Endothelial cell (in vitro differentiated cells): ENCODE measurements at places on chromosomes 1 and 21.

GRCh38 chr1:25486602-25487001 lies 55.9 kb downstream of the MACO1 start:
- no peak for DNase-seq

- DNase-seq = no peak
Measured at GRCh38 chr1:151581451-151581850, 30.4 kb upstream of the SNX27 start.

DNA sequence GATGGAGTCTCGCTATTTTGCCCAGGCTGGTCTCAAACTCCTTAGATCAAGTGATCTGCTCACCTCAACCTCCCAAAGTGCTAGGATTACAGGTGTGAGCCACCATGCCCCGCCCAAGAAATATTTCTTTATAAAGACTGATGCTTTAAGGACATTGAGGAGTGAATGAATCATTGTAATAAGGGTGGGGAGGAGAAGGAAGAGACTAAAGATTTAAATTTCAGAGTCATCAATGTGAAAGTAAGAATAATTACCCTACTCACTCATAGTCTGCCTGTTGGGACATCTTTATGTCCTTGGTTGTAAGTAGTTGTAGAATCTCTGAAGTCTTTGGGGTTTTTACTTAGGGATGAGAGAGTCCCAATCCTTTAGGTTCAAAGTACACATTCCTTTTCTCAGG lies 7.3 kb downstream of the KDM1A start:
- no peak for DNase-seq

GRCh38 chr1:110207831-110208230 lies 2.3 kb upstream of the KCNC4 start:
- DNase-seq = peak; percentile 82

- DNase-seq = no peak
Measured at GRCh38 chr1:182998482-182998881, 24.7 kb upstream of the LAMC1 start.

- DNase-seq = no peak
Measured at GRCh38 chr1:63813829-63814277, 40.0 kb downstream of the ROR1 start.

DNA sequence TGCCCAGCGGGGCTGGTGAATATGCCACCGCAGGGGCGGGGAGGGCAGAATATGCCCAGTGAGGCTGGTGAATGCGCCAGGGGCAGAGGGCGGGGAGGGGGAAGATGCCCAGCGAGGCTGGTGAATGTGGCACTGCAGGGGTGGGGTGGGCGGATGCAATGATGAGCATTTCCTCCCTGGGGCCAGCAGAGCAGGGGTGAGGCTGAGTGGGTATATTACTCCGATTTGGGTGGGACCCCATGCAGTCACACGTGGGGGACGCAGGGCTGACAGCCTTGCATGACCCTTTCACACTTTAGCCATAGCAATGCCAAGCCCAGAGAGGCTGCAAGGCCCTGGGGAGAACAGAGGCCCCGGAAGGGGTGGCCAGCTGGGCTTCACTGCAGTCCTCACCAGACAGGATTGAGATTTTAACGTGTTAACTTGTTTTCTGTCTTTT lies 9.3 kb upstream of the SLX9 start:
- no peak for DNase-seq

DNA sequence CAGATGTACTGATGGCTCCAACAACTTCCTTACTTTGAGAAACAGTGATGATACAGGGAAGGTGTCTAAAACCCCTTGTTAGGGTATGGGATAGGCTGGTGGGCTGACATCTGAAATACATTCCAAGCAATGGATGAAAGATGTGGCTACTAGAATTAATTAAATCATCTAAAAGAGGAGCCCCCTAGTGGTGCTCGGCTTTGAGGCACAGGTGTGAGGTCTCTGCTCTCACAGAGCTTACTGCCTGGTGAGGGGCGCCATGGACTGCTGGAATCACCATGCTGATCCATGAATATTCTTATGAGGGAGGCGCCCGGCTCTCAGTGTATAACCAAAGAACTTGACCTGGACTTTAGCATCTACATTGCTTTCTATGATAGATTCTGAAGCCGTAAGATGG lies 48.5 kb downstream of the GNG4 start:
- DNase-seq = peak; percentile 20

DNA sequence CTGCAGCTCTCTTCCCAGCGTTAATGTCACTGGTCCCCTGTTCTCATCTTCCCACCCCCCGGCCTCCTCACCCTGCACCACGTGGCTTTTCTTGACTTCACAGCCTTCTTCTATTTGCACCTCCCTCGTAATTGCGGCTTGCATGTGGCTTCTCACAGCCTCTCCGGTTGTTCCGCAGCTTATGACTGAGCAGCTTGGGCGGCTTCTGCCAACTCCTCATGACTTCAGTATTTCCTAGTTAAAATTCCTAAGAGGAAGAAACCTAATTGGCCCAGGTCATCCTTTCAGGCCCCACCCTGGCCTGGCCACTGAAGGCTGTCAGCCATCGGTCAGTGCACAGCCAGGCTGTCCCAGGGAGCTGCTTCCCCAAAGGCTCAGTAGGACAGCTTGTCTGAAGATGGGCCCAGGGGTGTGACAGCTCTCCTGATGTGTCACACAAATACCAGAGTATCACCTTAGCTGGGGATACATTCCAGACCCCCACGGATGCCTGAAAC lies 8.6 kb upstream of the RERE start:
- no peak for DNase-seq

DNA sequence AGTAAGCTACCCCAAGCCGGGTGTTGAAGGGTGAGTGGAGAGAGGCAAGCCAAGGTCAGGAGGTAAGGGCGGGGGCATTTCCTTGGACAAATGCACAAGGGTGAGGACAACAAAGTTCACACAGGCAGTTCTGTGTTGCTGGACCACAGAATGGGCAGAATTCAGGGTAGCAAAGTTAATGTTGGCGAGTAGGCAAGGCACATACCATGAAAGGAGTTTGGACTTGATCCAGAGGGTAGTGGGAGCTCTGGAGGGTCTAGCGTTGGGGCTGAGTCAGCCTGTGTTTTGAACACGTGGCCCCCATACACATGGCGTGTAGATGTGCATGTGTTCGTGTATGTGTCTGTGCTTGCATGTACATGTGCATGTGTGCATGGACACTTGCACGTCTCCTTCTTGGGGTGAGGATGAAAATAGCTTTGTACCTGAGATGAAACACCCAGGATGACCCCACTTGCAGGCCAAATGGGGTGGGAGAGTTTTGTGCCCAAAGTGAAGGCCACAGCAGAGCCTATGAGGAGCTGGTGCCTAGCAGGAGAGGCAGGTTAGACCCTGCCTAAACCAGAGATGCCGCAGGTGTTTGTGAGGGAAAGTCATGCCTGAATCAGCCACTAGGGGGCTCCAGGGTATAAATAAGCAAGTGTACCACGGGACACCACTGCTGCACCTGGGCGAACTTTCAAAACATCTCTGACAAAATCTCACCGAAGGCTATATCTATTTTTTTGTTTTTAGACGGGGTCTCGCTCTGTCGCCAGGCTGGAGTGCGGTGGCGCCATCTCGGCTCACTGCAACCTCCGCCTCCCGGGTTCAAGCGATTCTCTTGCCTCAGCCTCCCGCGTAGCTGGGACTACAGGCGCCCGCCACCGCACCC lies 21.8 kb downstream of the SLC27A3 start:
- DNase-seq = peak; percentile 76

DNA sequence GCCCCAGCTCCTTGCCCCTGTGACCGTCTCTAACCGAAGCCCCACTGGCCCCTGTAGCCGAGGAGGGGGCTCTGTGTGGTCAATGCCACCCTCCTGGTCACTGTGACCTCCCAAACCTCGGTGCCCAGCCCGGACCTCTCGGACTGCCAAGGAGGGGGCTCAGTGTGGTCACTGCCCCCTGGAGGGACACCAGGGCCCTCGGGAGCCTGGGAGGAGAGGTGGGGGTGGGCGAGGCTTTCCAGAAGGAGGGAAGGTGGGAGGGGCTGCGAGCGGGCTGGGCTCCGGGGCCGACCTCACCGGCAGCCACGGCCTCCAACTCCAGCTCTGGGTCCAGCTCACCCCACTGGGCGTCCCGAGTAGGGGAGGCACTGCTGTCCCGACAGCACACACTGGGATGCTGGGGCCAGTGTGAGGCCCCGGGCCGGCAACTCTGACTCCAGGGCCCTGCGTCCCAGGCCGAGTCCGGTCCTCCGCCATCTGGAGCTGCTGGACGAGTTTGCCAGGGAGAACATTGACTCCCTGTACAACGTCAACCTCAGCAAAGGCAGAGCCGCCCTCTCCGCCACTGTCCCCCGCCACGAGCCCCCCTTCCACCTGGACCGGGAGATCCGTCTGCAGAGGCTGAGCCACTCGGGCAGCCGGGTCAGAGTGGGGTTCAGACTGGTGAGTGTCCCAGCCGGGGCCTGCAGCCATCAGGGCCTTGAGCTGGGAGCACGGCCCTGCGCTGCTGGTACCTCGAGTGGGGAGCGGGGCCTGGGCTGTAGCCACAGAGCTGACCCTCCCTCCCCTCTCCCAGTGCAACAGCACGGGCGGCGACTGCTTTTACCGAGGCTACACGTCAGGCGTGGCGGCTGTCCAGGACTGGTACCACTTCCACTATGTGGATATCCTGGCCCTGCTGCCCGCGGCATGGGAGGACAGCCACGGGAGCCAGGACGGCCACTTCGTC lies 6.4 kb downstream of the SCNN1D start:
- no peak for DNase-seq

GRCh38 chr1:19793360-19794046 lies 6.2 kb downstream of the TMCO4 start:
- DNase-seq = no peak

DNA sequence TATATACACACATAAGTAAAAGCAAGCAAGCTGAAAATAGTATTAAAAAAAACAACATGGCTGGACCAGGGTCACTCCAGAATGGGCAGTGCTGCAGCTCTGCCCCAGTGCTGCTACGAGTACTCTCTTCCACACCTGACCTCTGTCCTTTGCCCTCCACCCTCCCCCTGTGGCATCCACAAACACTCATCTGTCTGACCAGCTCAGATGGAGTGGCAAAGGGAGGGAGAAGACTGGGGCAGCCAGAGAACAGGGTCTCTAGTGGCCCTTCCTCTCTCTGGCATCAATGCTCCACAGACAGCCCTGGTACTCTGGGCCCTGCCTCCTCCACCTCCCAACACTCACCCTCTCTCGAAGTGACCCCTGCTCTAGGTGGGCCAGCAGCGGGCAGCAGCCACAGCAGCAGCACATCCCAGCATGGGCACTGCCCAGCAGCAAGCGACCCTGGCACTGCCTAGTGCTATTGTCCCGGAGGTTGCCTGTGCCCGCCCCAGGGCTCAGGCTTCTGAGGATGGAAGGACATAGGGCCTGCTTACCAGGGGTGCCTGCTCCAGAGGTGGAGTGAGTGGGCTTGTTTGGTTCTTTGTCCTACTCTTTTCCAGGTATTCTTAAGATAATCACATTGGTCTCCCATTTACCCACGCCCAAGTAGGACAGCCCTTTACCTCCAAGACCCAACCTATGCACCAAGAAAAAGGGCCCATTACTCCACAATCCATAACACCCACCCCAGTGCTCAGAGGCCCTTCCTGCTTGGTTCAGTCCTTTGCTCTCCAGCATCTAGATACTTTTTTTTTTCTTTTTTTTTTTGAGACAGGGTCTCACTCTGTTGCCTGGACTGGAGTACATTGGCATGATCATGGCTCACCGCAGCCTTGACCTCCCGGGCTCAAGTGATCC lies 6.2 kb downstream of the ARHGEF2 start:
- no peak for DNase-seq

DNA sequence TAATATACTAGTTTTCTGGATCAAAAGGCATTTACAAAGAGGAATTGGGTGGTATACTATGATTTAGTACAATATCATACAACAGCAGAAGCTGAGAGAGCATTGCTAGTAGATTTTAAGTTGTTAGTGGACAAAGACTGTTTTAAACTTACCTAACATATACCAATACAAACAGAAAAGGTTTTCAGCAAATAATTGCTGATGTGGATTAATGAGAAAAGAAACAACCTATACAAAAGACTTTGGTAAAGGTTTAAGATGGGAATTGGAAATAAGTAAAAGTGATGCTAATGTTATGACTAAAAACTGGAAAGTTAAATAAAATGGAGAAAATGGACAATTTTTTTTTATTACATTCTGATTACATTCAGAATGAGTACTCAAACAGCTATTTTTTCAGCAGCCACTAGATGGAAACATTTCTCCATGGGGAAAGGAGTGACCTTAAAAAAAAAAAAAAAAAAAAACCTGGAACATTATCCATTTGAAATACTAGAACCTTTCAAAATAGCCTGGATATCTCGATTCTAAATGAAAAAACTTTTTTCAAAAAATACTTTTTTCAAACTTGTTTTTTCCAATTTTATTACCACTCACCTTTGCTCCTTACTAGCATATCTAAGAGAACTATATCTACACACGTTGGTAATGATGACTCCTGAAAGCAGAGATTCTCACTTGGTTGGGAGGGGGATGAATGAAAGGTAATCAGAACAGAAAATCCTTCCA lies 55.4 kb downstream of the EPRS1 start:
- no peak for DNase-seq
